ENCODE measurements at places on chromosomes 3 and 15. TPM values are rescaled to one million over a fixed set of nuclear protein-coding genes. Genes with fewer than 3 reads are reported as not detected.

DNA sequence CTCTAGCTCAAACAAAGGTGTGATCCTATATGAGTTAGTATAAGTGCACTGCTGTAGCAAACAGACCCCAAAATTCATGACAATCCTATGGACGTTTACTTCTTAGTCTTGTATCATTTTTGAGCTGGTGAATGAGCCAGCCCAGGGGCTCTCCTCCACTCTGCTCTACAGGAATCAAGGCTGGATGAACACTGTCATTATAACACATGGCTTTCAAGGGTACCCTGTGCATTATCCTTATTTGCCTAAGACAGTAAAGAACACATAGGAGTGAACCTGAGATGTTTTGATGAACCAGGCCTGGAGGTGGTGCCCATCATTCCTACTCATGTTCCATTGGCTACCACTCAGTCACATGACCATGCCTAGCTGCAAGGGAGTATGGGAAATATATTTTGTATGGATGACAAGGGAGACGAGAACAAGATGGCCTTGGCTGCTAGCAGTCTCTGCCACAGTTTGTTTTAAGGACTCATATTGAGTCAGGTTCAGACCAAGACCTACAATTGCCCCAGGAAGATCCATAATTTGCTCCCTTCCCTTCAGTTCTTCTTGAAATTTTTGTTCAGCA lies 107.4 kb upstream of the HES1 start:
- DNase-seq: no peak

DNA sequence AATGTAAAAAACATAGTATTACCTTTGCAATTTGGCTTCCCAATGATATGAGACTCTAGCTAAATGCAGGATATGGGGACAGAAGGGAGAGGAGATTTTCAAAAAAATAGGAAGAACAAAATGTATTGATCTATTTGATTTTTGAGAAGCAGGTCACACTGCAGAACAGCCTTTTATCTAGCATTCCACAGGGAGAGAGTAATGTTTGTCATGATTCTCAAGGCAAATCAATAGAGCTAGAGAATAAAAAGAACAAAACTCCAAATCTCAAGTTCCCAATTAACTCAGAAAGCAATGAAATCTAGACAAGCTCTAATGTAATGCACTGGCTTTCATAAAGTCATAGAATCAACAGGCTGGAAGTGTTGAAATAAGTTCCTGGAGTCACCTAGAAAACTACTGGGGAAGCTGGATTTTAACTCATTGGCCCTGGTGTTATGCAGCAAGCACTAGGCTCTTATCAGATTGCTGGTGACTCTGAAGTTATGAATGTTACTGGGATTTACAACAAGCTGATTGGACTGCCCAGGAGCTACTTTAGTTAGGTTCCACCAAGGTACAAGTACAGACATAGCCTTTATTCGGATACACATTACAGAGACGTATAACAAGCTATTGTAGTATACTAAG lies 442.8 kb downstream of the FGF12 start:
- no peak for DNase-seq

DNA sequence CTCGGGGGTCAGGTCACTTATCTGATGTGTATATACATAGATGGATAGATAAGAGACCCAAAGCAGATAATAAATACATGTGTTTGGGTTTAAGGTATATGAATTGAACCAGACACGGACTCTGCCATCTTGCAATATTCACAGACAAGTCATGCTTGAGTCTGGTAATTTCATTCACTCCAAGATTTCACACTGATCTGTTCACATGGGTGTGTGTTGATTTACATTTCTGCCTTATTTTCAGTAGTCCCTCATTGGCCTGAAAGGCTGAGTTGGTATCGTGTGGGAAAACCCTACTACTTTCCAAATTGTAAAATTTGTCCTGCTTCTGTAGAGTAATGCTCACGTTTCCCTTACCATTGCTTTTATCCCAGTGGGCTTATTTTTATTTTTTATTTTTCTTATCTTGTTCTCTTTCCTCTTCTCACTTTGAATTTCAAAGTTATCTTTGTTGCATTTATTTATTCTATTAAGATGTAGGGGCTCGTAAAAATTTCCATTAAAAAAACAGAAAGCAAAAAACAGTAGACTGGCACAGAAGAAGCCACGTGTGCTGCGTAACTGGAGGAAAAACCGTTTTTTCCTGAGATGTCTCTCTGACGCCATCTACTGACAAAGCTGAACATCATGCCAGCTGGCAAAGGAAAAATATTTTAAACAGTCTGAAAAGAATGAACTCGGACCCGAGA lies 10.8 kb upstream of the MFSD1 start:
- peak; percentile 78 for DNase-seq

GRCh38 chr3:196740481-196741248 lies 1.0 kb downstream of the PAK2 start:
- DNase-seq: peak; percentile 77

DNA sequence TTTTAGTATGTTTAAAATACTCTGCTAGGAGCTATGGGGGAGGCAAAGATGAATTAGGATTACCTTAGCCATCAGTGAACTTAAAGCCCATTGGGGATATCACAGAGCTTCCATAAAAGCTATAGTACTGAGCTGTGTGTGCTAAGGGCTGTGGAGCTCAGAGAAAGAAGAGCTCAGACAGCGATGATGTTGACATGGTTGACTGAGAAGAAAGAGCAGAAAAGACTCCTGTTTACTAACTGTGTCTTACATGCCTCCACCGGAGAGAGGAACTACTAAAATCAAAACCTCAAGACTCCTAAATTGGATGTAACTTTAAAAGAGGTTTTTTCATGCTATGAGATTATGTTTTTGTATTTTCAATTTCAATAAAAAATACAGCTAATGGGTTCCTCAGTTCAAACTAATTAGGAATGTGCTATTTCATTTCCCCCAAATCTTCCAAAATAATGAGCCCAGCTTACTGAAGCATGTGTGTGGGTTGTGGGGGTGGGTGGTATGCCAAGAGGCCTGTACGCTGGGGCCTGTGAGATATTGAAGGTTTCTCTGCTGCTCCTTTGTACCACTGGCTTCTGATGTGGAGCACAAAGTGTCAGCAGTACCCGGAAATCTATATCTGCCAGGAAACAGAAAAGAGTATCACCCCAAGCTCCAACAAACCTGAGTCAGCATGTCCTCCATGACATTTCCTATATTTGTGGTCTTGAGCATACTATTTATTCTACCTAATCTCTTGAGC lies 22.7 kb downstream of the DGKG start:
- DNase-seq: no peak

- no peak for DNase-seq
These were observed 73.8 kb upstream of the ZBED2 start for GRCh38 chr3:111668888-111669488.

- no peak for DNase-seq
These were observed 5.2 kb downstream of the ESYT3 start for GRCh38 chr3:138439646-138440045.

GRCh38 chr3:129937717-129938116 lies 36.8 kb upstream of the TRH start:
- no peak for DNase-seq

DNA sequence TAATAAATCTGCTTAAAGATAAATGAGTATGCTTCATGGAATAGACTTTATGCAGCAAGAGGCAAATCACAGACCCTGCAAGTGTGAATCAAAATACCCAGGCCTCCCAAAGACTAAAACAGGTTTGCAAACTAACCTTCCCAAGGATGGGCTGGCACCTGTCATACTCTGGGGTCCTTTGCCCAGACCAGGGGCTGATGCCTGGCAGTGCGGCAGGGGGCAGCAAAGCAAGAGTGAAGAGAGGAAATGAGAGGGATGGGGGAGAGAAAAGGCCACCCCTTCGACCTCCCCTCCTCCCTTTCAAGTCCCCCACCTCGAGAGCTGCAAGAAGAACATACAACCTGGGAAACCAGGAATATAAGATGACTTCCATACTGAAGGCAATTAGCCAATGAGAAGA lies 31.8 kb downstream of the XXYLT1 start:
- DNase-seq: no peak

DNA sequence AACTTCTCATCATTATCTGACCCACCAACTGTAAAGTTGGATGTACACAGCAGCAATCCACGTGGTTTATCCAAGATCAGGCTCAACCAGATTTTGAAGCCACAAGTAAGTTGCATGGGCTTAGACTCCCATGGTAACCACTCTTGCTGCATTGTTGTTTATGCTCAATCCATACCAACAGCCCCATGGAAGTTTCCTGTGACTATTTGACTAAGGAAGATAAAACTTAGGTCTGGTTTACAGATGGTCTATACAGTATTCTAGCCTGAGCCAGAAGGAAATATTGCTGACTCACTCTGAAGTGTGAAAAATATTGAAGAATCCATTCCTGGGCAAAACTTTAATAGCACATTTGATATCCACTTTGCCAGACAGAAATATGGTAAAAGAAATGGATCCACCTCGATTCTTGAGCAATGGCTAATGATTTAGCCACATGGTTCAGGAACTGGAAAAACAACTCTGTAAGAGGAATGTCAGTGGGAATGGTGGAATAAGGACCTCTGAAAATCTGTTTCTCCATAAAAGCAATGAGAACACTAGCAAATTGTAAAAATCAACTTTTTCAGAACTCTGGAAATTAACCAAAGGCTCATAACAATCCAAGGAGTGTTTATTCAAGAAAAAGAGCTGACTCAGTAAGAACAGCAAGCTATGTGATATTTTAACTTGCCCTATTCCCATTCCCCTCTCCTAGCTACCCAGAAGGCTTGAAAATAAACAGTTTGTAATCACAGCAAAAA lies 162.9 kb upstream of the STT3B start:
- DNase-seq: no peak

GRCh38 chr15:74137537-74137894 lies 7.1 kb downstream of the ISLR2 start:
- DNase-seq: no peak

Gene XCR1
- total RNA-seq: not detected

Gene ZNF501
- total RNA-seq: 2.2 TPM

Gene SPTBN5
- total RNA-seq: 6.0 TPM

Gene RBP2
- total RNA-seq: not detected

Gene CAPN7
- 59.9 TPM for total RNA-seq

Gene SUCNR1
- 0.19 TPM for total RNA-seq

Gene USP50
- total RNA-seq: 0.49 TPM

Gene GCSAM
- 1.1 TPM for total RNA-seq

Gene SIDT1
- 101 TPM for total RNA-seq
